ENCODE measurements at places on chromosomes 1 and 21.

DNA sequence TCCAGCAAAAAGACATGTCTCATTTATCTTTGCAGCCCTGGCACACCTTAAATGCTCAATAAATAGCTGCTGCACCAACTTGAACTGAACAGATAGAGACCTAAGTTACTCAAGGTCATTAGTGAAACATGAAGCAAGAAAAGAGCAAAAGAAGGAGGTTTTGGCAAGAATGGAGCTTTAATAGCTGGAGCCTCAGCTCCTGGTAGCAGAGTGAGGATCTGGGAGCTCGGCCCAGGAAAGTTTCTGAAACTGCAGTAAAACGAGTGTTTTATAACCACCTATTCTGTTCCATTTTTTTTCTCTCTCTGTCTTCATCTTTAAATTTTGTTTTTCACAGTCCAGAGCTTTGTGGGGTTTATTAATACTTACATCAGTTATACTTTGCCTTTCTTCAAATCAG, 207.5 kb downstream of the SETD4 start:
- no peak for DNase-seq

- DNase-seq, result no peak
Measured at GRCh38 chr1:83836543-83836942, 162.4 kb downstream of the TTLL7 start.

GRCh38 chr1:3069491-3070308, 697 bp downstream of the PRDM16 start:
- peak; percentile 38 for DNase-seq

DNA sequence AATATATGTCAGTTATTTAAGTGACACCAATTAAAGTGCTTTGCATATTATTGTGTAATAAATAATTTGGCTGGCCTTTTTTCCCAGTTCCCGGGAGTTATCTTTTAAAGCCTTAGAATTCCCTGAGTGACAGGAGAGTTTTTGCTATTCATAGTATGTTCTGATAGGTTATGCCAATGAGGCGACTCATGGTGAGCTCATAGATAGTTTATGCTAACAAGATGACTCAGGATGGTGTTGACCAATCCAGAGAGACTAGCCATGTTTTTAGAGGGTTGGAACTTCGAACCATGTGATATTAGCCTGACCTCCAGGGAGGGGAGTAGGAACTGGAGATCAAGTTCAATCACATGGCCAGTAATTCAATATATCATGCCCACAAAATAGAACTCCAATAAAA, 310.8 kb downstream of the USP25 start:
- no peak for DNase-seq

DNA sequence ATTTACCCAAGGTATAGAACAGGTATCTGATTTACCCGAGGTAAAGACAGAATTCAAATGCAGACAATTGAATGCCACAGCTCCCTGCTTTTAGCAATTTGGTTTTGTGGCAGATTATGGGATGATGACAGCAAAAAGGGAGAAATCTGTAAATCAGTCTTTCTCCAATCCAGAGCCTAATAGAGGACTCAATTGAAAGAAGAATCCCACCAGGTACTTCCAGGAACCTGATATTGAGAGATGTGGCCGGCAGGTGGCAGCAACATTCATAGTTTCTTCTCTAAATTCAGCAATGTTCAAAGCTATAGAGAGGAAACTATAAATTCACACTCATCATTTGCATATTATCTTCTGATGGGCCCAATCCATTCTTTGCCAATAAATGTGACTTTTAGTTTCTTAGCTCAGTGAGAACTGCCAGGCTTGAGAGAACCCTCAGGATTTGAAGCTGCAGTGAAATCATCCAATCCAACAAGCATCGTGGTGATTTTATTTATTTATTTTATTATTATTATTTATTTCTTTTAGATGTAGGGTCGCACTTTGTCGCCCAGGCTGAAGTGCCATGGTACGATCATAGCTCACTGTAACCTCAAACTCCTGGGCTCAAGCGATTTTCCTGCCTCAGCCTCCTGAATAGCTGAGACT, 9.8 kb upstream of the PHACTR4 start:
- peak; percentile 77 for DNase-seq

All from NCI-H1105 treated with DMSO at 0.1 percent for 48 hours (cell line).